ENCODE measurements at places on chromosomes 3 and 15.

DNA sequence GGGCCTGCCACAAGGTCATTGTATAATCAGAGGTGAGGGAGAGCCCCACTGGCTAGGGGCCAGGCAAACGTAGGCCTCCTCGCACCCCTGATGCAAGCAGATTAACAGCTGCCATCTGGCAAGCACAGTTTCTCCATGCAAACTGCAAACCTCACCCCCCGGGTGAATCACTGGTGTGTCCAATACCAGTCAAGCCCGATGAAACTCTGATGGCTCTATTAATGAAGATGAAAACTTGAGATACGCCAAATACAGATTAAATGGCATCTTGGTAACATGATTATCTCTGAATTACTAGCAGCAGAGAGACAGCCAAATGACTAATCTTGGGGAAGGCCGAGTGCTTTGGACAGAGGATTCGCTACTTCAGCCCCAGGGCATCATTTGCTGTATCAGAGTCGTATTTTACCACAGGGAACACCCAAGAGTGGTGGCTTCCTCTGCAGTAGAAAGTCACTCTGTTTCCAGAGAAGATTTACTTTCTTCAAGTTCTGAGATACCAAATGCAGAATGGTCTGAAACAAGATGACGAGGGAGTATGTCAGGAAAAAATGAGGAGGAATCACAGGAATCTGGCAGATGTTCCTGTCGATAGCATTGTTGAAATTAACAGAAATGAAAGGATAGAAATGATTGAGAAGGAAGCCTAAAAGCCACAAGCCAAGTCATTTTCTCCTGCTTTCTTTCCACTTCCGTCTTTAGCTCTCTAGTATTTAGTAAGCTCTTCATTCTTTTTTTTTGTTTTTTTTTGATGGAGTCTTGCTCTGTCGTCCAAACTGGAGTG is 96.2 kb upstream of the NR2F2 start:
- no peak for DNase-seq

GRCh38 chr15:39629371-39629770 is 48.5 kb downstream of the THBS1 start:
- DNase-seq = peak; percentile 53

DNA sequence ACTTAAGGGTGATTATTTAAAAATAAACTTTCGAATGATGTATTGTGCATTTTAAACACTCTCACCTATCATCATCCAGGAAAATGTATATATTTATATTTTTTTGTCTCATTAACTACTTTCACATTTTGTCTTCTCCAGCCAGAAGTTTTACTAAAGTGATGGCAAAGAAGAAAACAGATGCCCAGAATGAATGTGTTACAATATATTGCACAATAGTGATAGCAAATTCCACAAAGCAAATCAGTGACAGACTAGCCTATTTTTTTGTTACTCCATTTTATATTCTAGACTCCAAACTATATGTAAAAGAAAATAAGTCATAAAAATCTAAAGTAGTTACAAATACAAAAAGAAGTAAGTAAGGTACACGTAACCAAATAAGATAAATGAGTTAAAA is 414.7 kb downstream of the EPHA3 start:
- DNase-seq = no peak

- DNase-seq = no peak
Observed at GRCh38 chr15:100405179-100405578, 63.4 kb upstream of the ADAMTS17 start.
